ENCODE measurements at places on chromosomes 3 and 15.

- no peak for DNase-seq
Measured at GRCh38 chr3:71591101-71591500, 7.6 kb upstream of the FOXP1 start.

DNA sequence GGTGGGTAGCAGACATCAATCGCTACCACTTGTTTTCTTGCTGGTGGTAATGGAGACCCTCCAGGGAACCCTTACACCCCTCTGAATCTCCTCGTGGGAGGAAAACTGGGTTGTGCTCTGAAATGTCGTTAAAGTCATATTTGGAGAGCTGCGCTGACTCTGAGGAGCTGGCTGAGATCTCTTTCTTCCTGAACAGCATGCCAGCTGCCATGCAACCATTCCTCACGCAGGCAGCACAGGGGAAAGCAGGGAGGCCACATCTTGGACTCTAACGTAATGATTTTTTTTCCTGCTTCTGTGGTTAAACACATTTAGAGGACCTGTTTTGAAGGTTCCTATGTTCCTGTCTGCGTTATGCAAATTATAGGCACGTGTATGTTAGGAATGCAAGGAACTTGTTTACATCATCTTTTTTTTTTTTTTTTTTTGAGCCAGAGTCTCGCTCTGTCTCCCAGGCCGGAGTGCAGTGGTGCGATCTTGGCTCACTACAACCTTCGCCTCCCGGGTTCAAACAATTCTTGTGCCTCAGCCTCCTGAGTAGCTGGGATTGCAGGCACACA, 156.7 kb downstream of the TJP1 start:
- no peak for DNase-seq

DNA sequence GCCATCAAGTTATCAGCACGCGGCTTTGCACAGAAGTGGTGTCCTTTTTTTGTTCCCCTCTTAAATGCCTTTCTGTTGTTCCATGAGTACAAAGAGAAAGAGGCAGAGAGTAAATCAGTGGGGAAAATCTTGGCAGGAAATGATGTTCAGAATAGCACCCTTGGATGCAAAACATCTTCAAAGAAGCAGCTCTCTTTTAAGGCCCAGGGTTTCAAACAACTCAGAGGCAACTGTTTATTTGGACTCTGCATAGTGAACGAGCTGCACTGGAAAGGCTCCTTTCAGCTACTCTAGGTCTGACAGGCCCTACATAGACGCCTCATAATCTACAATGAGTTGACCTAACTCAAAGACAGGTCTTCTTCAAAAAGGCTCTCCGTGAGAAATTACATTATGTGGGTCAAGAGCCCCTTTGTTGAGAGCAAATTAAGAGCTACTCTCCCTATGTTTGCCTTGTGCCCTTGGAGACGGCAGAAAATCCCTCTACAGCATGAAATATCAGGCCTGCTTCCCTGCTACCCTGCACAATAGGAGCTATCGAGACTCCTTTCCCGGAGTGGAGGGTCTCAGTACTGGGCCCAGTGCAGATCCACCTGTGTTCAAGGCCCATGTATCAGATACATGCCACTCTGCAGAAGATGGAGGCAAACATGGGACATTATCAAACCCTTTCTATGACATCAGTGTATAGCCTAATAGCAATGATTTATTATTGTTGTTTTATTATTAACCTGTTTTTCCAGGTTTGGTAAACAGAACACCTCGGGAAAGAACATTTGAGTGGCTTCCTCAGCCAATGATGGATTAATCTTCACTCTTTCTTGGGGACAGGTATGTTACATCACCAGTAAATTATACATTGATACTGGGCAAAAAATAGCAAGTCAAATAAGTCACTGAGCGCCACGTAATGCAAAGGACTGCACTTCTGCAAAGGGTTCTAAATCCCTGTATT, 53.1 kb downstream of the HEG1 start:
- no peak for DNase-seq

- DNase-seq: no peak
Measured at GRCh38 chr3:58697561-58697960, 31.0 kb upstream of the FAM3D start.

GRCh38 chr15:53665930-53666329, 93.5 kb downstream of the WDR72 start:
- no peak for DNase-seq

DNA sequence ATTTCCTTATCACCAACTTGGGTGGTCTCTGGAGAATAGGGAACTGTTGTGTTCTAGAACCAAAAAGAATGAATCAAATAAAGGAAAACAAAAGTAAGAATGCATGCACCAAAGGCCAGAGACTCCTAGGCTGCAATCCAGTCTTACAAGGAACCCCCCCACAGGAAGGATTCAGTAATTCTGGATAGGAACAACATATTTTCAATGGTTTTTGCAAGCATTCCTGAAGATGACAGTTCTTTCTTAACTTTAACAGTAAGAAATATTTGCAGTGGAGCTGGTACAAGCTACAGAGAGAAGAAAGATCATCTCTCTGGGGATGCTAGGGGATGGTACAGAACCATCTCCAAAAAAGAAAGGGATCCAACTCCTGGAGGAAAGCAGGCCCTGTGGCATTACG, 116.2 kb upstream of the CHRM5 start:
- no peak for DNase-seq

DNA sequence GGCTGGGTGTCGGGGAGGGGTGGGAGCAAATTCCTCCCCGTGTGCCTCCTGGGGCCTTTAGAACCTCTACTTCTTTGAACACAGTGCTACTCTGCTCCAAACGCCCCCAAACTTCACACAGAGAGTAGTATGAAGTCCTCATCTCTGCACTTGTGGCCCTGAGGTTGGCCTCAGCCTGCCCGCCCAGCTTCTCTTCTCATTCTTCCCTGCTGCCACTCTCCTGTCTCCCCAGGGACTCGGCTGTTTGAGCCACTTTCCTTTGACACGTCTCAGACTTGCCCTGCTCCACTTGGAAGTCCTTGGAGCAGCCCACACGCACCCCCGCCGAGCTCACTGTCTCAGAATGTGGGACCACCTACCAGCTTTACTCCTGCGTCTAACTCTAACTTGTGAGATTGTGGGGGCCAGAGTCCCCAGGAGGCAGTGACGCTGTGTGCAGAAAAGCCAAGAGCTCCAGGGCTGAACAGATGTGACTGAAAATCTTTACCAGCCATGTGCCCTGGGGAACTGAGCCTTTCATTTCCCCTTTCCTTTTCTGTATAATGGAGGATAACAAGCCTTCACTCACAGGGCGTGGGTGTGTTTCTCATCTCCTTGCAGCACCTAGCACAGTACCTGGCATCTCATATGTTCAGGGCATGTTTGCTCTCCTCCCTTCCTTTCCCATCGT, 233.6 kb upstream of the CTDSPL start:
- DNase-seq: no peak

DNA sequence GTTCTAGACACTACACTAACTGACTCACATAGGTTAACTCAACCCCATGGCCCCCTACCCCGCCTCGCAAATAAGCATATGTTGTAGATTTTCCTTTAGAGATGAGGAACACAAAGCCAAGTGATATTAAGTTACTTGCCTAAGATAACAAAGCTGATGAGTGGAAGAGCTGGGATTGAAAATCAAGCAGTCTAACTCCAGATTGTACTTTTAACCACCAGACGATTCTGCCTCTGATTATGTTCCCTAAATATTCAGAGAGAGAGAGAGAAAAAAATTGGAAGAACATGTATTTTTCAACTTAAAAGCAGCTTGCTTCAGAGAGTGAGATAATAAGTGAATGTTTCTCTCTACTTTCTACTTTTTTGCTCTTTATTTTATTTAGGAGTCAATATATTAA, 66.9 kb upstream of the THBS1 start:
- no peak for DNase-seq

DNA sequence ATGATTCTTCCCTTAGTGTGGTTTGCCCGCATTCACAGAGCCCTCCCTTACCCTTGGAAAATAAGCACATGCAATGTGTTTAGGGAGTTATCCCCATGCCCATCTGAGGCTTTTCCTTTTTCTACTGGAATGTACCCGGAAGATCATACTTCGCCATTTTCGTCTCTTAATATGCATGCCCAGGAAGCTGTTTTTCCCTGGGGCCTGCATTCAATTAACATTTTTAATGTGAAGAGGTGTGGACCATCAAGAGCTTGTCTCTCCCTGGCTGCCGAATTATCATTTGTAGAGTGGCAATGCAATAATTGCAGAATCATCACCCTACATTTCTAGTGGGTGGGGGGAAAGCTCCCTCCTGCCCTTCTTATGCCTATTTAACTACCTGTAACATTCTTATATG, 976.3 kb downstream of the DIPK2A start:
- DNase-seq: no peak

- no peak for DNase-seq
Measured at GRCh38 chr15:36591536-36592411, 12.3 kb downstream of the CDIN1 start.

DNA sequence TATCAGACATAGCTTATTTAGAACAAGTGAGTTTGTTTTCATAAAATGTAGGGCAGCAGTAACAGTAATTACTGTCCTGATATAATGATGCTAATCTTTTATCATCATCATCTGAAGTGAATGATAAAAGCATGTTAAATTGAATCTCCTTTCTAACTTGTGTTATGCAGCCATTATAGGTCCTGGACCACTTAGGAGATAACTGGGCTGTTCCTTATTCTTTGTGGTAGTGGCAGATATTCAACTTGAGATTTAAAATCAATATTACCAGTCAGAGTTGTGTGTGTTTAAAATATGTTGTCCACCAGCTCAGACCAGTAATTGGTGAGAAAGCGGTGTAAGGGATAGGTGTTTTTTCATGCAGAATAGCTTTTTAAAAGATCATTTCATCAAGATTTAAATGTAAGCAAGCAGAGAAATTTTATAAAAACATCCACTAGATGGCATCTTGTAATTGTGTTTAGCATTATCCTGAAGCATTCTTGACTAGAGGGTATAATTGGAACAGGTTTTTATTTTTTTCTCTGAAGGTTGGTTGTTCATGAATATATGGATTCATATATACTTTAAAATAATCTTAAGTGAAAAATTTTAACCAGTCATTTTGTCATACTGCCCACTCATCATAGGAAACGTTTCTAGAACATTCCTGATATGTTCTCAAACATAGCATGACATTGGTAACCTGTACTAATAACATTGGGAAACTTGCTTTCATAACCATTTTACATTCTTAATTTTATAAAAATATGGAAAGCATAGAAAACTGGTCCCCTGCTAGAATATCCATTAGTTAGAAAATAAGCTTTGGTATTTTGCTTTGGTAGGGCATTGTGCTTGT, 153.9 kb downstream of the BBX start:
- peak; percentile 16 for DNase-seq

DNA sequence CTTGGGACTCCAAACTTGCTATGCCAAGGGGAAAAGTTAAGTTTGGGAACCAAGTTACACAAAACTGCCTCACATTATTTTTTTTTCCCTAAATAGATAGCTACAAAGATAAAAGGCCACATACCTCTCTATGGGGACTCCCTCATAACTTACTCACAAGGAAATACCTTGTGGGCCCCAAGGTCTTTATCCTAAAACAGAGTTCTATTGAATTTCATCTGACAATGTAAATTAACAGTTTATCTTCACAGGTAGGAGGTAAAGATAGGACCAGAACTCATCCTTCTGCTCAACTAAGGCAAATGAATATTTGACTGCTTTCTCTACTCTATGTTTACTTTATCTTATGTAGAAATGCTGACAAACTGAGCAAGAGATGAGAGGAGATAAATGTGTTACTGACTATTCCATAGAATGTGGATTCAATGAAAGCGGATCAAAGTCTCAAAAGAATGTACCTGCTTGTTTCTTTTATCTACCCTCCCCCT, 1278.0 kb downstream of the OTOL1 start:
- no peak for DNase-seq

GRCh38 chr3:106428565-106428994, 559.8 kb upstream of the CBLB start:
- peak; percentile 33 for DNase-seq

- peak; percentile 60 for DNase-seq
Measured at GRCh38 chr3:111917300-111917699, 58.2 kb downstream of the PHLDB2 start.

GRCh38 chr15:64877435-64877834, 34.3 kb upstream of the ANKDD1A start:
- DNase-seq: peak; percentile 46

DNA sequence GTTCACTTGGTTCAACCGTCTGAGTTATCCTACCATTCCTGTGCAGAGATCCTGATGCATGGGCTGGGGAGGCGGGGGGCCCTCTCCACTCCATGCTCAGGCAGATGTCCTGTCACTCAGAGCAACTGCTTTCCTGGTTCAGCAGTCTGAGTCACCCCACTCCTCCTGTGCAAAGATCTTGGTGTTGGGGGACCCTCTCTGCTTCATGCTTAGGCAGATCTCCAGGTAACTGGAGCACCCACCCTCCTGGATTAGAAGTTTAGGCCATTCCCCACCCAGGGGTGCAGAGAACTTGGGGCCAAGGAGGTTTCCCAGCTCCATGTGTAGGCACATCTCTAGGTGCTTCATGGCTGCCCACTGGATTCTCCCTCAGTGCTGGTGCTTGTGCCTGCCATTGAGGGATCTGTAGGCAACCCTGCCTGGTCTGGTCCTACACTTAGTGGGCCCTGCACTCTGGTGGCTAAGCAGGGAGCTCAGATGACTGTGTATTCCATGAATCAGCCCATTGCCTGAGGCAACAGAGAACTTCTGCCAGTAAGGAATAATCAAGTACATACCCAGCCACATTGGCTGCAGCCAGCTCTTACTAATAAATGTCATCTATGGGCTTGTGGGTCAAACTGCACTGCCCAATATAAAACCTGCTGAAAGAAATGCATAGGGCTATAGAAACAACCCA, 465.4 kb upstream of the THBS1 start:
- no peak for DNase-seq

GRCh38 chr3:62149962-62150361, 223.4 kb downstream of the FEZF2 start:
- no peak for DNase-seq

GRCh38 chr3:187952849-187953248, 201.1 kb upstream of the LPP start:
- DNase-seq: no peak

DNA sequence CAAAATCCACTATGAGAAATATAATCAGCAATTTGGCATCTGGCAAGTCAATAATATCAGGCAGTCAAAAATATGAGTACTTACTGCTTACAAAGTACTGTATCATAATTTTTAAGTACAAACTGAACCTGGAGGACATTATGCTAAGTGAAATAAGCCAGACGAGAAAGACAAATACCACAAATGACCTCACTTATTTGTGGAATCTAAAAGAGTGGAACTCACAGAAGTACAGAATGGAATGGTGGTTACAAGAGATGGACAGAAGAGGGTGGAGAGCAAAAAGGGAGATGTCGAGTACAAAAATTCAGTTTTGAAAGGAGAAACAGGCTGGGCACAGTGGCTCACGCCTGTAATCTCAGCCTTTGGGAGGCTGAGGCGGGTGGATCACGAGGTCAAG, 12.4 kb downstream of the PCYT1A start:
- no peak for DNase-seq

Data from iPS-NIHi11 (cell line).